ENCODE measurements at places on chromosomes 7 and 10.
A peak's percentile ranks its signal among the peaks of the same experiment; 100 is the strongest.

DNA sequence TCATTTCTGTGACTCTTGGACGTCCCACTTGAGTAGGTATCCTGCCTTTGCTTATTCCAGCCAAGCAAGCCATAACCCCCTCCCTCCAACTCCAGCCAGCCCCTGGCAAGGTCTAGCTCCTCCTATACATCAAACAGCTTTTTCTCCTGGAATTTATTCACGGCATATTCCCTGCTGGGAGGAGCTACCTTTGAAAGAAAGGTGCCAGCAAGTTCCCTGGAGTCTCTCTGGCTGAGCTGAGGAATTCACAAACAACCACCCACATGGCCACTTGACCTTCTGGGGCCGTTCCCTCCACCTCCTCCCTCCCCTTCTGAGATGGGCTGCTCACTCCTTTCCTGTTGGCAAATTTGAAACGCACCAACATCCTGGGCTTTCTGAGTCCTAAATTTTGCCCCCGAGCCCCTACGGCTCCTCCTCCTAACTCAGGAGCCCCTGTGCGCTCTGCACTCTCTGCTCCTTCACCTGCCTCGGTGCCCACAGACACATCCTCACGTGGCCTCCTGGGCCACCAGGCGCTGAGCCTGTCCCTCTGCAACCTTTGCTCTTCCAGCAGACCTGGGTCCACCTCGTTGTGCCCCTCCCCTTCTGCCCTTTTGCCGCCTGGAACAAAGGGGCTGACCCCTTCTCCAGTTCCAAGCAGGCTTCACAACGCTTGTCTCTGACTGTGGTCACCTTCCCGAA lies 48.0 kb downstream of the HSPA12A start:
- DNase-seq = no peak

DNA sequence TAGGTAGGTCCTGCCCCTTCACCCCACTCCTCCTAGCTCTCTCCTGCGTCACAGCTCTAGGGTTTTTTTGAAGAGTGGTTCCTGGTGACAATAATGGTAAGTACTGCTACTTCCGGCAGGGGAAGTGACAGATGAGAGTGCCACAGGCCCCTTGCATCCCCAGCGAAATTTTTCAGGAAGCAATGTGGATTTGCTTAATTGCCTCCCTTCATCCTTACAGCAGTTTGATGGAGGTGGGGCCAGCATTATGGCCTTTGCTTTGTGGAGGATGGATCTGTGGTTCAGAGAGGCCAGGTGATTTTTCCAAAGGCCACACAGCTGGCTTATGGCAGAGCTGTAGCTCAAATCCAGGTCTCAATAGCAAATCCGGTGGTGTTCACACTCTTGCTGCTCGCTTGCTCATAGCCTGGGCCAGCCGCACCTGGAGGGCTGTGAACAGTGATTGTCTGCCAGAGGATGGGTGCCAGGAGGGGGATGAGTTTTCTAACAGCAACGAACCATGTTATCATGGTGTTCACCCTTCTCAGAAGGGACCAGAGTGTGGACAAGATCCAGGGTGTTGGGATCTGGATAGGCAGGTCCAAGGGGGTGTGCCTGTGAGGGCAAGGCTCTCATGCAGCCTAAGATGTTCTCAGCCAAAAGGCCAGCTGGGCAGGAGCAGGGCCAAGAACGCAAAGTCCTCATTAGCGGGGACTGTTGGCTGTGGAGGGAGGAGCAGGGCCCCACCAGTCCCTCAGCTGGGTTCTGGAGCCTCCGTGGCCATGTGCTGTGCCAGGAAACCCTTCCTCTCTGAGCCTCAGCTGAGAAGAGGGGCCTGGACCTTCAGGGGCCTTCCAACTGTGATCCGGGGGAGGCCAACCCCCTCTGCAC lies 89.0 kb downstream of the EMX2 start:
- DNase-seq = peak; percentile 44

DNA sequence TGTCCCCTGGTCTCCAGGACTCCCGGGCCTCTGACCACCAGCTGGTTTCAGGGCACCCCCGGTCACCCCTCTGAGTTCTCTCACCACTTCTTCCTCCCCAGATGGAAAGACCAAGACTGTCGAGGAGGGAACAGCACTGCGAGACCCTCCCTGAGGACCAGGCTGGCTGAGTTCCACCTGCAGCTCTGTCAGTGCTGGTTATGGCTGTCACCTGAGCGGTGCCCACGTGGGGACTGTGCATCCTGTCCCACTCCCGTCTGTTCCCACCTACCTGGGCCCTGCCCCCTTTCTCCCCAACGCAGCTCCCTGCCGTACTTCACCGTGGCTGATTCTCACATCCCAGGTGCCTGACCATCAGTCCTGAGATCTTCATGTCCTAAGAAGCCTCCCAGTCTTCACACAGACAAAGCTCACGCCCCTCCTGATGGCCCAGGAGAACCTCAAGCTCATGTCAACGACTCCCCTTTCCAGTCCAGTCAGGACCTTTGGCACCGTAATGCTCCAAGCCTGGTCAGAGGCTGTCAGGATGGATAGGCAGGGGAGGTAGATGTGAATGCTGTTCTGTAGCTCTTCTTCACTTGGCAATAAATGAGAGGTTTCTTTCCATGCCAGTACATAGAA lies 159.7 kb downstream of the USP6NL start:
- no peak for DNase-seq

DNA sequence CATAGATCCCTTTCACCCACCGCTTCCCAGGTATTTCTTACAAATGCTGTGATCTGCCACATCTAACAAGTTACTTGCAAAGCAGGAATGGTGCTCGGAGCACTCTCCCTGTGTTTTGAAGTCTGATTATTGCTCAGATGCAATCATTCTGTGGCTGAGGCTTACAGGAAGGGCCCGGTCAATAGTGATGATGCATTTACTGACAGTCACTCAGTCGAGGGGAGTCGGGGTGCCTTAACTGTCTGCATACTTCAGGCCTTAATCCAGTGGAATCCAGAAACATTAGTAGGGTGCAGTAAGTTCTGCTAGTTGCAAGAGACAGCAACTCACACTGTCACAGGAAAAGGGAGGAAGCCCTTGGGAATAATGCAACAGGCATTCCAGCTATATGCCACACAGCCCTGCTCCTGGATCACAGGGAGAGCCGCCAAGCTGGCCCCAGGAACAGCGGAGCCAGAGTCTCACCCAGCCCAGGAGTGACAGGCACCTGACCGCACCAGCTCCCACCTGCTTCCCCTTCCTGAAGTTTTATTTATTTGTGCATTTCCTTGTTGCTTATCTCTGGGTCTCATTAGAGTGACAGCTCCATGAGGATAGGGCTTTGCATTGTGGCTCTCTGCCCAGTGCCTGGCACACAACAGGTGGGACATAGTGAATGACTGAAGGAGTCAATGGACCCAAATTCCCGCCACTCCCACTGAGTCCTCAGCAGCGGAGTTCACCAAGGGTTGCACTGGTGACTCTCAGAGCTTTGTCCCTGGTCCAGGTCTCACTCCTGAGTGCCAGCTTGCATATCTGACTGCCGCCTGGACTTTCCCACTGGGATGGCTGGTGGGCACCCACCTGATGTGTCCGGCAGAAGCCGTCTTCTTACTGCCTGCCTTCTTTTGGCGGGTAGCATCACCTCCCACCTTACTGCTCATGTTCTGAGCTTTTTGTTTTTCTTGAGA lies 212.5 kb upstream of the SH2B2 start:
- no peak for DNase-seq

DNA sequence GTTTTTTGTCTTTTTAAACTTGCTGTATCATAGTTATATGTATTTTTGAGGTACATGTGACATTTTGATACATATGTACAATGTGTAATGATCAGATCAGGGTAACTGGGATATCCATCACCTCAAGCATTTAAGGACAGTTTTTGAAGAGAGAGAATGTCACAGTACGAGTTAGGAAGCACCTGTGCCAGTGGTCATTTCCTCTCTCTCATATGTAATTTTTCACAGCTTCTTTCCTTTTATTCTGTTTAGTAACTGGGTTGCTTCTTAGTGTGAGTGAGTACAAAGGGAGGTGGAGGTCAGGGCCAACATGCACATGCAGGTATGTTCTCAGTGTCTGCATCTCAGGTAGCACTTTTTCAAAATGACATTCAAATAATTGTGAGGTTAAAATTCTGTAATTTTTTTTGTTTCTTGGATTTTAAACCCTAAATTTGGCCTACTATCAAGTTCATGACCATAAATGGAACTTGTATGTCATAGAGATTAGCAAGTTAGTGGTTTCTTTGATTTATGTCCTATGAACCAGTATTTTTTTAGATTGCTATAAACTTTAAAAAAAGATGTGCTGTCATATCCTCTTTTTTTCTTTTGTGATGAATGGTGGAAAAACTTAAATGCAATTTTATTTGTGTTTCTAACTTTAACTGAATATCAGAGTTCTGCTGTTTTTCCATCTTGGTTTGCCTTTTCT lies 42.7 kb downstream of the SNX10 start:
- DNase-seq = no peak

- DNase-seq = no peak
Measured at GRCh38 chr10:10054466-10054865, 963.2 kb upstream of the CELF2 start.

DNA sequence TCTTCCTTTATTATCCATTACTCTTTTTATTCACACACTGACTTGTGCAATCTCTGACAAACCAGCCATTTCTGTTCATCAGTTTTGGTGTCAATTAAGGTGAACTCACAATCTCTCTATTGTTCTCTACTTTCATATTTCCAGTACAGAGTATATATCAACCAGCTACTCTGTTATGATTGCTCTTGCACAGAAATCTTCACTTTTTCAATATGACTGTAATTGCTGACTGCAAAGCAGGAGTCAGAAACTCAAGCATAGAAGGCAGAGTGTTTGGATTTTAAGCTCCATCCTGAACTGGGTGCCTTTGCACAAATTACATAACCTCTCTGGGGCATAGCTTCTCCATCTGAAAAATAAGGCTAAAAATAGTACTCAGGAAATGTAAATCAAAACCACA lies 1042.0 kb downstream of the GRM8 start:
- no peak for DNase-seq

DNA sequence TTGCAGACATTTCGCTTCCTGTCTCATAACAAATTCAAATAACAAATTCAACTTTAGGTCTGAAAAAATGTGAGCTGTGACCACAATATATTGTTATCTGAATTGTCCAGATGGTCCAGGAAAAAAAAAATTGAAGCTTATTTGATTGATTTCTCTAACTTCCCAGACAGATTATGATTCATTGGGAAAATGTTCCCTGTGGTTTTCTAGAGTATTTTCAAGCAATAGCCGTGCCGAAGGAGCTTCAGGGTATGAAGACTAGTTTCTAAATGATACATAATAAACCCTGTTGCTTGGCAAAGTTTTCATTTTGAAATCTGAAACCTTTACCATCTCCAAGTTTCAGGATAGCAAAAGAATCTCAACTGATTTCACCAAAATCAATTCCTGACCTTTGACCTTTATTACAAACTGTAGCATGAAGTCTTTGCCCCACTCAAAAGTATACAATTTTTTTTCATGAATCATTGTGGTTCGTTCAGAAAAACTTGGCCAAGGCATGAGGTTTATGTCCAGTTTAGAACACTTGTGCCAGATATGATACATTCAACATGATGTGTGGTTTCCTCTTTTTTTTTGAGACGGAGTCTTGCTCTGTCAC lies 109.9 kb downstream of the JCAD start:
- no peak for DNase-seq

DNA sequence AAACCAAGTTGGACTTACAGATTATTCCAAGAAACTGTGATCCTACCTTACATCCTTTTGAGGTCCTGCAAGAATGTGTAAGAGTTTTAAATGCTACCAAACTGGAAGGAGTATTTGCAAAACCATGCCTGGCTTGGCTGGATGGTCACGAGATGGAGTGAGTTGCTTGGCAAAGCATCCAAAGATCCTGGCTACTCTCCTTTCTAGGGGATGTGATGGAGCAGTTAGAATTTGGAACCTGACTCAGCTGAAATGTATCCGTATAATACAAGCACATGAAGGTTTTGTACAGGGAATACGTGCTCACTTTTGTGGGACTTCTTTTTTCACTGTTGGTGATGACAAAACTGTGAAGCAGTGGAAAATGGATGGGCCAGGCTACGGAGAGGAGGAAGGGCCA lies 13.3 kb upstream of the SYPL1 start:
- DNase-seq = no peak

DNA sequence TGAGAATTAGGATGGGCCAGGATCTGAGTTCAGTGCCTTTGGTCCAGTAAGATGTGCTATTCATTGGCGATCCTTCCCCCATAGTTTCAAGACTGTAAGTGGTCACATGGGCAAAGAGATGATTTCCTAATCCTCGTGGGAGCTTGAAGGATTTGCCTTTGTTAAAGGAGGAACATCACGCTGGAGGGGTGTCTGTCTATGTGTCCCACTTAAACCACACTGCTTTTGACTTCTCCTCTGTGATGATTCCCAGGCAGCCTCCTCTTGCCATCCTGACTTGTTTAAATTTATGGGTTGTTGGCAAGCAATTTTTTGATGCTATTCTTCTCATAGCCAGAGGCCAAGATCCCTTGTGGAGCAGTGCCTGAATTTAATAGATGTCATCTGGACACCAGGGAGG lies 154.0 kb downstream of the TCF7L2 start:
- DNase-seq = no peak

DNA sequence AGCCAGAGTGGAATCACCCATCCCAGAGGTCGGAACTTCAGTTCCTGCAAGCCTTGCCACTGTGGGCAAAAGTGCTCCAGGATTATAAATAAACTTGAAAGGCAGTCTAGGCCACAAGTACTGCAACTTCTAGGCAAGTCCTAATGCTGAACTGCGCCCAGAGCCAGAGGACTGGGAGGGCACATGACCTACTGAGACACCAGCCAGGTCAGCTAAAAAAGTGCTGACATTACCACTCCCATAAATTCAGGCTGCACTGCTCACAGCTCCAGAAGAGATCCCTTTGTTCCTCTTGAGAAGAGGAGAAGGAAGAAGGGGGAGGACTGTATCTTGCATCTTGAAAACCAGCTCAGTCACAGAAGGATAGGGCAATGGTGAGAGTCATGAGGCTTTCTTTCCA lies 1084.1 kb upstream of the PHF14 start:
- DNase-seq = no peak

DNA sequence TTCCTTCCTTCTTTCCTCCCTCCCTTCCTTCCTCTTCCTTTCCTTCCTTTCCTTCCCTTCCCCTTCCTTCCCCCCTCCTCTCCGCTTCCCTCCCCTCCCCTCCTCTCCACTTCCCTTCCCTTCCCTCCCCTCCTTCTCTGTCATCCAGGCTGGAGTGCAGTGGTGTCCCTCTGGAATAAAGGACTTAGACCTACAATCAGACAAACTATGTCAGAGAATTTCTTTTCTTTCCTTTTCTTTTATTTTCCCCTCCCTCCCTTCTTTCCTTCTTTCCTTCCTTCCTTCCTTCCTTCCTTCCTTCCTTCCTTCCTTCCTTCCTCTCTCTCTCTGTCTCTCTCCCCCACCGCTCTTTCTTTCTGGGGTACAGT lies 242.2 kb downstream of the GATA3 start:
- DNase-seq = no peak
